ENCODE measurements at places on chromosomes 2 and 18. TPM values are rescaled to one million over a fixed set of nuclear protein-coding genes. Genes with fewer than 3 reads are reported as not detected.

DNA sequence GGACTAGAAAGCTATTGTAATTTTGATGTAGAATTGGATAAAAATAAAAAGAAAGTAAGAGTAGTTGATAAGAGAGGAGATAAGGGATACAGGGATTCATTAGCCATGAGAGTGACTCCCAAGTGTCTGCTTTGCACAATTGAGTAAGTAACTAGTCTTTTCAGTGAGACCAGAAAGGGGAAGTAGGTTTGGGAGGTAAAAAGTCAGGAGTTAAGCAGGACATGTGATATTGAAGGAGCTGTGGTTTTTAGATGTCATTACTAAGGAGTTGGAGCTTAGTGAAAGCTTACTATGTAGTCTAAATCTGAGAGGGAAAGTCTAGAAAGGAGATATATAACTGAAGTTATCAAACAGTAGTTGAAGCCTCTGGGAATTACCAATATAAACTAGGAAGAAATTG, 93.4 kb downstream of the SLC5A7 start:
- DNase-seq = no peak
- no peaks in the 10 kb centered on the region for H3K36me3 ChIP-seq
- H3K27ac ChIP-seq = no peak overlapping the region
- no peaks in the 10 kb centered on the region for H3K27me3 ChIP-seq
- no peaks in the 10 kb centered on the region for H3K4me1 ChIP-seq

GRCh38 chr2:140895378-140895777, 1235.4 kb downstream of the LRP1B start:
- no peaks in the 10 kb centered on the region for H3K4me1 ChIP-seq
- no peak for DNase-seq
- H3K4me3 ChIP-seq = no peak overlapping the region
- H3K27ac ChIP-seq = no peak overlapping the region

The ICA1L gene
- 5.6 TPM for total RNA-seq

GRCh38 chr2:33706410-33706809, 107.3 kb upstream of the FAM98A start:
- H3K36me3 ChIP-seq = no peaks in the 10 kb centered on the region
- H3K27me3 ChIP-seq = no peaks in the 10 kb centered on the region
- H3K27ac ChIP-seq = no peak overlapping the region
- no peak overlapping the region for H3K4me3 ChIP-seq
- H3K4me1 ChIP-seq = no peaks in the 10 kb centered on the region

- H3K27me3 ChIP-seq = peaks cover 17% of the 10 kb centered on the region
- peaks cover 2% of the 10 kb centered on the region for H3K4me1 ChIP-seq
- no peak for DNase-seq
- no peaks in the 10 kb centered on the region for H3K36me3 ChIP-seq
- H3K4me3 ChIP-seq = no peak overlapping the region
- no peak overlapping the region for H3K27ac ChIP-seq
These were observed 220.7 kb downstream of the IRS1 start for GRCh38 chr2:226578879-226579278.

The CCDC85A gene
- total RNA-seq = not detected

GRCh38 chr2:63817382-63817781, 24.3 kb upstream of the UGP2 start:
- H3K4me1 ChIP-seq = no peaks in the 10 kb centered on the region
- no peak overlapping the region for H3K4me3 ChIP-seq
- no peaks in the 10 kb centered on the region for H3K36me3 ChIP-seq
- no peak overlapping the region for H3K27ac ChIP-seq
- DNase-seq = no peak

DNA sequence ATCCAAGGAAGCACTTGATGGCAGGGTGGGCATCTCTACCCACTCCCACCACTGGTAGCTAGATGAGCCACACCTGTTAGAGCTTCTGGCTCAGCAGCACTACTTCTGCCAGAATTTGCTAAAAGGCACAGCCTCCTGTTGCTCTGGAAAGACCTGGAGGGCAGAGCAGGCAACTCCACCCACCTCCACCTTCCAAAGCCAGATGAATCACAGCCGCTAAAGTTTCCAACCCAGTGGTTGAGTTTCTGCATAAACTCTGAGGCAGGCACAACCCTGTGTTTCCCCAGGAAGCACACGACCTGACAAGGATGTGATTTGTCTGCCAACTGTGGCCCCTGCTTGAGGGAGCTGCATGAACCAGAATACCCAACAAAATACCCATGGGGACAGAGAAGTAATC, 111.6 kb upstream of the GCFC2 start:
- H3K4me3 ChIP-seq = no peak overlapping the region
- H3K27ac ChIP-seq = no peak overlapping the region
- no peaks in the 10 kb centered on the region for H3K36me3 ChIP-seq
- DNase-seq = no peak

The KIAA2012 gene
- not detected for total RNA-seq

DNA sequence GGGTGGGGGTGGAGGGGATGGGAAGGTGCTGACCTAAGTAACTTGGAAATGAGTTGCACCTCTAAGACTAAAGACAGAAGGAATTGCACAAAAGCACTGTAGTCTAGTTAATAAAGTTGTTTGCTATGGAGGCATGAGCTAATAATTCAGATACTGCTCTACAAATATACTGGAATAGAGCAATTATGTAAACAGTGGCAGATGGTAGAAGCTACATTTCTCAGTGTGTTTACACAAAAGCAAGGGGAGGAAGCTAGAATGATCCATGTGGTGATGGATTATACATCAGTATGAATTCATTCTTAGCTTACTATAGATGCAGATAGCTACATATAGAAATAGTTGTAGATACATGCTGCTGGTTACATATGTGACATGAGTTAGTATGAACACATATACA, 27.6 kb upstream of the UBE2F start:
- peaks cover 53% of the 10 kb centered on the region for H3K4me1 ChIP-seq
- no peaks in the 10 kb centered on the region for H3K27me3 ChIP-seq
- no peak for DNase-seq
- no peak overlapping the region for H3K27ac ChIP-seq
- H3K4me3 ChIP-seq = no peak overlapping the region
- peaks cover 16% of the 10 kb centered on the region for H3K36me3 ChIP-seq

The KIDINS220 gene
- 33.4 TPM for total RNA-seq

DNA sequence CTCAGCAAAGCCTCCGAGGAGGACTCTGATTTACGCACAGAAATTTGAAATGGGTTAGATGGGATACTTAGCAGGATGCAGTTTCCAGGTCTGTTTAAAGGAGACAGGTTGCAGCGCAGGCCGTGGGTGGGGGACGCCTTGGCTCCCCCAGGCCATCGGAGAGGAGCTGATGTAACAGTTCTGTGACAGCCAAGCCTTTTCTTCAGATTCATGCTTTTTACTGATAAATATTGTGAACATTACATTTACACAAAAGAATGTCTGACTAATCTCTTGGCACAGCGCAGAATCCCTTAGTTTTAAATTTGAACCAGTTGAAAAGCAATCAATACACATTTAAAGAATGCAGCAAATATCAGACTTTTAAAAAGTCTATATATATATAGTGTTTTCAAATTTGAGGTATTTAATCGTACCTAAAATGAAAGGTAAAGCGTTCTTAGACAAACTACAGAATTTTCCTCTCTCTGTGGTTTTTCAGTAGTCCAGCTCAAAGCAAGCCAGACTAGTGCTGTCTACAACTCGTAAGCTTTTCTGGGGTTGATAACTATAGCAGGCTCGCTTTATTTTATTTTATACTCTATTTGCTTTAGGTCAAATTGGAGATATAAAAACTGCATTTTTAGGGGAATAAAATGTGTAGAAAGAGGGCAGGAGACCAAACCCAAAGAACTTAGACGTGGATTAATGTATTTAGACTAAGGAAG, 221.9 kb downstream of the PIEZO2 start:
- H3K4me3 ChIP-seq = no peak overlapping the region
- peaks cover 2% of the 10 kb centered on the region for H3K27me3 ChIP-seq
- H3K27ac ChIP-seq = no peak overlapping the region
- H3K36me3 ChIP-seq = no peaks in the 10 kb centered on the region
- H3K4me1 ChIP-seq = no peaks in the 10 kb centered on the region

The SKA1 gene
- 44.6 TPM for total RNA-seq

The CRYGC gene
- not detected for total RNA-seq

The DPP4 gene
- 126 TPM for total RNA-seq

The FSHR gene
- total RNA-seq = not detected

- no peak overlapping the region for H3K4me3 ChIP-seq
- no peak for DNase-seq
- peaks cover 3% of the 10 kb centered on the region for H3K27me3 ChIP-seq
- no peaks in the 10 kb centered on the region for H3K36me3 ChIP-seq
- no peak overlapping the region for H3K27ac ChIP-seq
These were observed 13.4 kb downstream of the MEIS1 start for GRCh38 chr2:66448136-66448991.

DNA sequence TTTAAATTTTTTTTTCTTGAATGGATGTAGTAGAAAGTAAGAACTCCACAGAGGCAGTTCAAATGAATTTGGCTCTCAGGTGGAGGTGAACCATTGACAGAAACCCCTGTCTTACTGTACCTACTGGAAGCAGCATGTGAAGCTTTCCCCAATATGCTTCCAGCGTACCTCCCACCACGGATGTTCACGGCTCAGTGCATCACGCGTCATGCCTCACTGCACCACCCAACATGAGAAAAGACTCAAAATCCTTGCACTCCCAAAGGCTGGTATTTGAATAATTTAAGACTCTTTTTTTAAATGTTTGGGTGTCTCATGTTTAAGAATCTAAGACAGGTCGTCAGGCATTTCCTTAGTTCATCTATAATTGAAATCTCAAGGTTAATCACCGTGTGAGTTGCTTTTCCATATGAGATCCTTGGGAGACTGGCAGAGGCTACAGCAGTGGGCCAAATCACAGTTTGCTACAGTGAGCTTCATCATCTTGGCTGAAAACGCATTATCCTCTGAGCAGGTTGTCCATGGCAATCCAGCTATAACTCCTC, 846.4 kb downstream of the DCDC2C start:
- no peaks in the 10 kb centered on the region for H3K4me1 ChIP-seq
- H3K27ac ChIP-seq = no peak overlapping the region
- no peak for DNase-seq
- no peaks in the 10 kb centered on the region for H3K36me3 ChIP-seq
- H3K4me3 ChIP-seq = no peak overlapping the region

The RUFY4 gene
- 3.2 TPM for total RNA-seq

- no peaks in the 10 kb centered on the region for H3K36me3 ChIP-seq
- no peak overlapping the region for H3K4me3 ChIP-seq
- no peaks in the 10 kb centered on the region for H3K27me3 ChIP-seq
- no peaks in the 10 kb centered on the region for H3K4me1 ChIP-seq
- no peak overlapping the region for H3K27ac ChIP-seq
- no peak for DNase-seq
These were observed 129.4 kb downstream of the TFCP2L1 start for GRCh38 chr2:121155502-121156056.

DNA sequence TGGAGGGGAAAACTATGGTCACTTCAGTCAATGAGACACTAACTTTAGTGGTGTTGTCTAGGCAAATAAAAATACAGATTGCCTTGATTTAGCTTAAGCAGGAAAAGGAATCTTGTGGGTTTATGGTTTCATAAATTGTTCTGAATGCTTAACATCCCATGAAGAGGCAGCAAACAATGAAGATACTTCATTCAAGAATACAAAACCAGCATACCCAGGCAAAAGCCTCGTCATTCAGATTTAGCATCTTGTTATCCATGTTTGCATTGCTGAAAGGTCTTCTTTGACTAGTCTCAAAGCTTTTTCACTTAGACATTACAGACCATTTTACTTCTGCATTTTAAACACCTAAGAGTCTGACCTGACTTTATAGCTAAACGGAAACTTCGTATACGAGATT, 272.7 kb upstream of the FSHR start:
- no peak for DNase-seq
- H3K36me3 ChIP-seq = no peaks in the 10 kb centered on the region
- H3K4me1 ChIP-seq = no peaks in the 10 kb centered on the region
- H3K27ac ChIP-seq = no peak overlapping the region
- H3K27me3 ChIP-seq = no peaks in the 10 kb centered on the region

The SEPTIN10 gene
- 3.8 TPM for total RNA-seq

- H3K4me3 ChIP-seq = no peak overlapping the region
- no peaks in the 10 kb centered on the region for H3K4me1 ChIP-seq
- no peaks in the 10 kb centered on the region for H3K36me3 ChIP-seq
- no peak for DNase-seq
- H3K27me3 ChIP-seq = no peaks in the 10 kb centered on the region
These were observed 354.1 kb downstream of the TXNL1 start for GRCh38 chr18:56284319-56284718.

DNA sequence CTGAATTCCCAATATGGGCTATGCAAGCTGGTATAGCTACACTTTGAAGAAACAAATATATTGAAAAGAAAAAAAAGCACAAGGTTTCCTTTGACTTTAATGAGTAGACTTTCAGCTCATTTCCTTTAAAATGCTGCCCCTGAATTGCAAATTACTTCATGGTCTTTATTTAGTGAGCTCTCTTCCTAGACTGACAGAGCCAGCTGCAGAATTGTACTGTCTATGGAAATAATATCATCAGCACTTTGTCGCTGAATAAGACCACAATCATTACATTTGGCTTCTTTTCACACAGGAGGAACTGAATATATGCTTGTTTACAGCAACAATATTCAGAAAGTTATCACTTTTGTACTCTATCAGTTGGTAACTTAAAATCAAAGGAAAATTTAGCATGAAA, 41.7 kb downstream of the ARL5A start:
- H3K36me3 ChIP-seq = peaks cover 26% of the 10 kb centered on the region
- no peak for DNase-seq
- H3K4me3 ChIP-seq = no peak overlapping the region
- H3K4me1 ChIP-seq = no peaks in the 10 kb centered on the region
